ENCODE measurements at places on chromosomes 7 and 10. TPM values are rescaled to one million over a fixed set of nuclear protein-coding genes. Genes with fewer than 3 reads are reported as not detected.

Gene MINDY4
- total RNA-seq: 1.7 TPM

Gene OPN1SW
- not detected for total RNA-seq

GRCh38 chr10:2989292-2989947, 77.9 kb upstream of the PFKP start:
- no peak for DNase-seq

Gene SPDYE2B
- not detected for total RNA-seq

Gene CD36
- not detected for total RNA-seq

DNA sequence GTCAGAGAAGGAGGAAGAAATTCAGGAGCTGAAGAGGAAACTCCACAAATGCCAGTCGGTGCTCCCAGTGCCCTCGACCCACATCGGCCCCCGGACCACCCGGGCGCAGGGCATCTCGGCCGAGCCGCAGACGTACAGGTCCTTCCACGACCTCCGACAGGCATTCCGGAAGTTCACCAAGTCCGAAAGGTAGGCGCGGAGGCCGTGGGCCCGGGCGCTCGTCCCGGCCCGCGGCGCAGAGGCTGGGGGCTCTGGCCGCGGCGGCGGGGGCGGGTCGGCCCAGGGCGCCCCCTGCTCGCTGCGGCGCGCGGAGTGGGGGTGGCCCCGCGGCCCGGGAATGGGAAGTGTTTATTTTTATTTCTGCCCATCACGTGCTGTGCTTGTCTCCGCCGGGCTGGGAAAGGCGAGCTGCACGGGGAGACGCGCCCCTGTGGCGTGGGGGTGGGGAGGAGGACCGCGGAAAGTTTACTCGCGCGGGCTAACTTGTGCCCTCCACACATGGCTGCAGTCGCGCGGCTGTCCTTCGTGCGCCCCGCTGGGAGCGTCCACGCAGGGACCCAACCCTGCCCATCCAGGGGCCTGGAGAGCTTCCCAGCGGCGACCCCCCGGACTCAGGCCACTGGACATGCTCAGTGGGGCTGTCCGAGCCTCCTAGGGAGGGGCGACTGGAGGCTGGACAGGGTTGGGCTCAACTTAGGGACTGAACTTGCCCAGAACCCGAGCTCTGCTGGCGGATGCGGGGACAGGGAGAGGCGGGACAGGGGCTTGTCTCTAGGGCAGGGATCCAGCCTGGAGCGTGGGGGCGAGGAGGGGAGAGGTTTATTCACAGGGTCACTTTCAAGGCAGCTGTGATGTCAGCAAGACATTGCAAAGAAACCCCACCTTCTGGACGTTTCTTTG, 82.6 kb upstream of the PRKG1 start:
- DNase-seq: no peak

GRCh38 chr7:30487371-30487770, 8.8 kb upstream of the NOD1 start:
- no peak for DNase-seq

GRCh38 chr7:29881724-29882123, 75.4 kb downstream of the WIPF3 start:
- DNase-seq: no peak

- DNase-seq: no peak
Observed at GRCh38 chr7:108093341-108093740, 36.8 kb downstream of the LAMB4 start.

Gene PAPOLB
- not detected for total RNA-seq

DNA sequence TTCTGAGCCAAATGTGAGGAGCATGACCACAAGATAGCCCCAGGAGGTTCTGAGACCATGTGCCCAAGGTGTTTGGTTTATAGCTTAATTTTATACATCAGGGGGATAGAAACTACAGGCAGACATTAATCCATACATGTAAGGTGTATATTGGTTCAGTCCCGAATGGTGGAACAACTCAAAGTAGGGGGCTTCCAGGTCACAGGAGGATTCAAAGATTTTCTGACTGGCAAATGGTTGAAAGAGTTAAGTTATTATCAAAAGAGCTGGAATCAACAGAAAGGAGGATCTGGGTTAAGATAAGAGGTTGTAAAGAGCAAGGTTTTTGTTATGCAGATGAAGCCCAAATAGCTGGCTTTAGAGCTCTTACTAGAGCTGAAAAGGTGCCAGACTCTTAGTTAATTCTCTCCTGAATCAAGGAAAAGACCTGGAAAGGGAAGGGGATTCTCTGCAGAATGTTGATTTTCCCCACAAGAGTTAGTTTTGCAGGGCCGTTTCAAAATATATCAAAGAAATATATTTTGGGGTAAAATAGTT, 640.0 kb downstream of the IPMK start:
- DNase-seq: no peak

GRCh38 chr7:25572423-25572822, 344.1 kb upstream of the NPVF start:
- DNase-seq: no peak

Gene GRM3
- total RNA-seq: not detected

DNA sequence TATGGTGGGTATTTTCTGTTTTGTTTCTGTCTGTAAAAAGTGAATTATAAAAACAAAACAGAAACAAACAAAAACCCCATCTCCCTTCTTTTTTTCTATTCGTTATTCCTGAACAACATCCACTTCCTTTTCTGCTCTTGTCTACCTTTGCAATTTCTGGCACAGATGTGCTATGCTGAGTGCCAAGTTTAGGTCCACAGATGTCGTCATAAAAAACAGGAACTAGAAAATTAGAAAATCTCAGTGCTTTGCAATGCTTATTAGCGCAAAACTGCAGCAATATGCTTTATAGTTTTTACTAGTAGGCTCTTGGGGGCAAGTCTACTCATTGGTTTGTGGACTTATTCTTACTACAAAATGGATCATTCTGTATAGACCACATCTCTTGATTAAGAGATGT, 94.2 kb upstream of the PRKCQ start:
- DNase-seq: no peak

Gene C10orf105
- 0.16 TPM for total RNA-seq

DNA sequence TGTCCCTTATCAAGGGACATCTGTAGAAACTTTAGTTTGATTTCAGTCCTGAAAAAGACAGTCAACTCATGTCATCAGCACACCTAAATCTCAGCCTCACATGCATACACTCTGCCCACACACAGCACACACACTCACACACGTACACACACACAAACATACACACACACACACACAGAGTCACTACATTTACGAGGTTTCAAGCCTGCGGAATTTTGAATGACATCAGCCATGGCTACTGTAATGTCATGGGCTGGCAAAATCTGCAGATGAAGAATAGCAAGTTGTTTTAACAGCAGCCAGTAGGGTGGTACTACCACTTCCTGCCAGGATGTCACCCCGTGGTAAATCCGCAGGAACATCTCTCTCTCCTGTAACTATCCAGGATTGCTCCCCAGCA, 37.1 kb upstream of the EZH2 start:
- peak; percentile 35 for DNase-seq

DNA sequence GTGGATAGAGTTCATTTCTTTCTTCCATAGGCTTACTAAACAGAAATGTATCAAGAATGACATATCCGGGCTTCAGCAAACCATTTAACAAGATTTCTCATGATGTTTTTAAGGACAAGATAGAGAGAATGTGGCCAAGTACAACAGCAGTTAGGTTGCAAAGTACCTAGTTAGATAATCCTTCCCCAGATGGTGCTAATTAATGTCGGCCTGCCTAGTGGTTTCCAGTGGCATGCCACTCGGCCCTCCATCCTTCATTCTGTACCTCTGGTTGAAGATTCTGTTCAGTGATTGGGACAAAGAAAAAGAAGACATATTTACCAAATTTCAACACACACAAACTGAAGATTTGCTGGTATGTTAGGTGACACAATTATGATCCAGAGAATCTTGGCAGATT, 212.1 kb downstream of the MACC1 start:
- DNase-seq: no peak

DNA sequence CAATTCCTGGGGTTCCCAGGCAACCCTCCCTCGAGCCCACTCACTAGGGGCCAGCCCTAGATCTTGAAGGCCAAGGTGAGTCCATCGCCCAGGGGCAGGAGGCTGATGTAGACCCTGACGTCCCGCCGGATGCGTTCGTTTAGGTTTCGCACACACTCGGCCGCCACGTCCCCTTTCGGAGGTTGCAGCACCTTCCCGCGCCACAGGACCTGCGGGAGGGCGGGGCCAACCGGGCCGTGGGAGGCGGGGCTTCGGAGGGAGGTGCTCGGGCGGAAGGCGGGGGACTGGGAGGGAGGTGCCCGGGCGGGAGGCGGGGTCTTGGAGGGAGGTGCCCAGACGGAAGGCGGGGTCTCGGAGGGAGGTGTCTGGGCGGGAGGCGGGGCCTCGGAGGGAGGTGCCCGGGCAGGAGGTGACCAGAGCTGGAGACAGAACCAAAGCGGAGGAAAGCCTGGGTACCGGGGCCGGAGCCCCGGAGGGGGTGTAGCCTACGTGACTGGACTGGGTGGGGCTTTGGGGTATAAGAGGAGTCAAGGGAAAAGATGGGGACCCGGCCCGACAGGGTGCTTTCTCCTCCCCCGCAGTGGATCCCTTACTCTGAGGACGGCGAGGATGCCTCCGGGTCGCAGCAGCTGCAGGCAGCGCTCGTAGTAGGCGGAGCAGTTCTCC, 1.6 kb downstream of the COMTD1 start:
- peak; percentile 98 for DNase-seq

- peak; percentile 69 for DNase-seq
Observed at GRCh38 chr7:129225206-129225930, 538 bp downstream of the AHCYL2 start.

GRCh38 chr10:104642658-104643302, 1.7 kb downstream of the SORCS3 start:
- peak; percentile 49 for DNase-seq

DNA sequence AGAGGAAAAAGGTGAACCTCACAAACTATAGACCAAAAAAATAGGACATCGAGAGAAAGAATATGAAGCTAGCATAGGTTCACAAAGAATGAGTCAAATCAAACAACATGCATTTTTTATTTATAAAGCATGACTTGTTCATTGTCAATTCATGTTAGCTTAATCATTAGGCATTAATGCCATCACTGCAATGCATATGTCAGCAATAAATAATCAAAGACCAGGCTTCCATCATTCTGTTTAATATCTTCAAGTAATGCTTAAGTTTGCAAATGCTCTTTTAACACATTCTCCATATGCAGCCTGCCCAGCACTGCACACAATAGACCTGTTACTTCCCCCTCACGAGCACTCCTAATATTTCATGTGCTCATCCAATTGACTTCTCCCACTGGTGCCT, 8.9 kb upstream of the MAGI2 start:
- DNase-seq: no peak

DNA sequence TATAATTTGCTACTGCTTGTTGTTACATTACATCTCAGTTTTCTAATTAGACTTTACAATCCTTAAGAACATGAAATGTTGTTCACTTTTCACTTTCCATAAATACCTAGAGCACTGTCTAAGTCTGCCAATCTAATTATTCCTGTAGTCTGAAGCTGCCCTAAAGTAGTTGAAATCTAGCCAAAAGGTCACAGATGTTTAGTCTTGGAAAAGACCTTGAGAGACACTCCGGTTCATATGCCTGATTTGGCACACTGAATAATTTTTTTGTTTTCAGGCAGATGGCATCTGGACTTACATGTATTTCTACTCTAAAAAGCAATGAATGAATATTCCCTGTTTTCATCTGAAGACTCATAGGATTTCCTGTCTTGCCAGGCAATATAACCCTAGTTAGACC, 359.1 kb downstream of the ANKRD7 start:
- DNase-seq: no peak

GRCh38 chr10:49775014-49775413, 12.9 kb upstream of the OGDHL start:
- DNase-seq: no peak

GRCh38 chr7:119413314-119413805, 859.6 kb upstream of the KCND2 start:
- DNase-seq: no peak

DNA sequence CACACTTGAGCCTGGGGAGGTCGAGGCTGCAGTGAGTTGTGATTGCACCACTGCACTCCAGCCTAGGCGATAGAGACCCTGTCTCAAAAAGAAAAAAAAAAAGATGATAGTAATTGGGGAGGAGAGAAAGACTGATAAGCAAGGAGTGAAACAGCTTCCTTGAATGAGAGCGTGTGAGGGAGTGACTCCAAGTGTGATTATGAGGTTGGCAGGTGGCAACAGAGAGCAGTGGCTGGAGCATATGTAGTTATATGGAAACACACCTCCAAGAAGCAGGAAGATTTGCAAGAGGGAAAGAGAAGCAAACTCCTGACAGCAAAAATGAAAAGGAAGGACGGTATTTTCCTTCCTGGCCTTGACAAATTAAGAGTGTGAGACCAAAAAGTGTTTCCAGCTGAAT, 50.4 kb downstream of the VKORC1L1 start:
- no peak for DNase-seq

GRCh38 chr10:6461961-6462360, 118.1 kb downstream of the PRKCQ start:
- DNase-seq: no peak

- no peak for DNase-seq
Observed at GRCh38 chr10:17348501-17349349, 105.7 kb downstream of the ST8SIA6 start.

GRCh38 chr10:48464121-48464870, 140.6 kb downstream of the ARHGAP22 start:
- DNase-seq: no peak

- peak; percentile 48 for DNase-seq
Observed at GRCh38 chr7:95434557-95435421, at the start of gene PON2. Gene PON2 (minus strand): TSS chr7:95435028. CDS start chr7:95434951, 77 bp downstream.

- DNase-seq: no peak
Observed at GRCh38 chr10:110485541-110485940, 12.2 kb upstream of the DUSP5 start.

- DNase-seq: no peak
Observed at GRCh38 chr10:107740962-107741690, 576.6 kb upstream of the SORCS1 start.

DNA sequence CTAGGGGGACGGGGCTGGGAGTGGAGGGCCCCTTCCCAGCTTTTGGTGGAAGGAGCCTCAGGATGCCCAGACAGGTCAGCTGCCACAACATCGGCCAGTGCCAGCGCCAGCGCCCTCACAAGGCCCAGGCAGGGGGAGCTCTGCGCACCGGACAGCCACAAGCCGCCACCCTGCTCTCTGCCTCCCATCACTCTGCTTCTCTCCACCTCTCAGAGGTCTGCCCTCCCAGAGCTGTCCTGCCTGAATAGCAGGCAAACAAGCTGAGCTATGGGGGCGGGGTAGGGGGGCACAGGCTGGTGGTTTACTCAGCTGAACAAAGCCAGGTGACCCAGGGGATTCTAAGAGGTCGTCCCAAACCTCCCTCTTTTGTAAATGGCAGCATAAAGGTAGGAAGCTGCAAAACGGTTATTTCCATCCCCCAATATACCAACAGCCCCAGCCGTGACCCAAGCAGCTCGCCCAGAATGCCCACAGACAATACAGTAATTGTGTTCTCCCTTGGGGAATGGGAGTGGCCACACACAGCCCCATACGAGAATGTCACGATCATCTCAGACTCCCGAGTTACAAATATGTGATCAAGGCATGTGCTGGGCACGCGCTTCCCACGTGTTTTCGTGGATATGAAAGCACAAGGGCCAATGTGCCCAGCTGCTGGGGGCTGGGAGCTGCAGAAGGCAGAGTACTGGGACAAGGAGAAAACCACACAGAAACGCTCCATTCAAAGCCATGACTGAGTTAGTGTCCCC, 19.7 kb downstream of the FAM53B start:
- DNase-seq: no peak
